Activated naive CD4-positive, alpha-beta T cell (primary cell): ENCODE measurements at places on chromosomes 2 and 18.

GRCh38 chr2:54638774-54639187 is 84.7 kb upstream of the EML6 start:
- no peak for DNase-seq

GRCh38 chr2:67625690-67626475 is 228.8 kb downstream of the ETAA1 start:
- DNase-seq: no peak

DNA sequence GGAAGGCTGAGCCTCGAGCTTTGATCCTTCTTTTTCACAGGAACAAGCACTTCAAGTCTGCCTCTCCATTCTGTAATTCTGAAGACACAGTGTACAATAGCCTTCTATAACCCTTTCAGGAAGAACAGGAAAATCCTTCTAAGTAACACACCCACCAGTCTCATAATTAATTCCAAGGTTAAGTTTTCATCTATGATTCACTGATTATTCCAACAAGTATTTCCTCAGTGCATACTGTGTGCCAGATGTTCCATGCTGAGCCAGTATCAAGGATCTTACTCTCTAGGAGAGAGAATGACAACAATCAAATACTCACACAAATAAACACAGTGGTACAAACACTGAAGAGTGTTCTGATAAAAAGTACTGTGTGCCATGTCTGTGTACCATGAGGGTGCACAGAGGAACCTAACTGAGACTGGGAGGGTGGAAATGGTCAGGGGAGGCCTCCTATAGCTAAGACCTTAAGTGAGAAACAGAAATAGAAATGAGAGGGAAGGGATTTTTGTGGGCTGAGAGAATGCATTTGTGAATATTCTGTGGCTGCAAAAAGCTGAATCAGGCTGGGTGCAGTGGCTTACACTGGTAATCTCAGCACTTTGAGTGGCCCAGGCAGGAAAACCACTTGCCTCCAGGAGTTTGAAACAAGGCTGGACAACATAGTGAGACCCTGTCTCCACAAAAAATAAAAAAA is 7.3 kb upstream of the MTLN start:
- no peak for DNase-seq

DNA sequence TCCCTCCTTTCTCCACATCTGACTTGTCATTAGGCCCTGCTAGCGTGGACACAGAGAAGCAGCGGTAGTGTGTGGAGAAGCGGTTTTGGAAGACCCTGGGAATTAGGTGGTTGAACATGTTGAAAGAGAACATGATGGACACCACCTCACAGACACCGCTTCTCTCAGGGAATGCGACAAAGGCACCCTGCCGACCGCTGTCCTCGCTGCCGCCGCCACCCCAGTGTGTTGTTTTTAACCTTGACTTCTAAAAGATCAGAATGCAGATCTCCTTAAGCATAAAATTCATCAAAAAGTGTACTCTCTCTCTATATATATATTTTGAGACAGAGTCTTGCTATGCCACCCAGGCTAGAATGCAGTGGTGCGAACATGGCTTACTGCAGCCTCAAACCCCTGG is 33.2 kb downstream of the AQP4 start:
- no peak for DNase-seq

DNA sequence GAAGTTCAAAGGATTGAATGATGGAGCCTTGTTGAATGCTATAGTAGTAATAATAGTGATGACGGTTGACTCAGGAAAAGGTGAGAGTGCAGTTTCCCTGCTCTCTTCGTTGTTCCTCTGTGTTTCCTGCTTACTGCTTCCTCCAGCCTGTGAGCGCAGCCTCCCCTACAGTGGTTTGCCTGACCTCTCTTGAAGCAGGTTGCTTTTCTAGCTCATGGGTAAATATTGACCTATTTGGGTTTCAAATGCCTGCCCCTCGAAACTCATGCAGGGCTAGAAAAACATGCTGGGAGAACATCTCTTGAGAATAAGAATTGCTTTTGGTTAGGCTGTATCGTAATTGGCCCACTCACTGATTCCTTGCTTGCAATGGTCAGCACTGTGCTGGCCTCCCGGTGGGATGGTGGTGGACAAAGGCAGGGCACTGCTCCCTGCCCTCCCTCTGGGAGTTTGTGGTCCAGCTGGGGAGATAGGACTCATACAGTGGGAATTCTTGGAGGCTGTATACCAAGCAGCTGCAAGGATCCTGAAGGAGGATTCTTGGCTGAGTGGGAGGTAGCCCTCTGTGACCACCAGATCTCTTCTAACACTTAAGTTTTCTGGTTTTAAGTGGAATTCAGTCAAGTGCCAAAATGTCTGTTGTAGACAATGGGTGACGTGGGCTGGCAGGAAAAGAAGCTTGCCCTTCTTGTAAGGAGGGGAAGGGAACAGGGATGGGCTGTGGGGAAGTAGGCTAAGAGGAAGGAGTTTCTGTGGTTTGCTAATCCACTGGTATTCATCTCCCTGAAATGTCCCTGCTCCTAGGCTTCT is 5.4 kb upstream of the RNF181 start:
- DNase-seq: no peak

DNA sequence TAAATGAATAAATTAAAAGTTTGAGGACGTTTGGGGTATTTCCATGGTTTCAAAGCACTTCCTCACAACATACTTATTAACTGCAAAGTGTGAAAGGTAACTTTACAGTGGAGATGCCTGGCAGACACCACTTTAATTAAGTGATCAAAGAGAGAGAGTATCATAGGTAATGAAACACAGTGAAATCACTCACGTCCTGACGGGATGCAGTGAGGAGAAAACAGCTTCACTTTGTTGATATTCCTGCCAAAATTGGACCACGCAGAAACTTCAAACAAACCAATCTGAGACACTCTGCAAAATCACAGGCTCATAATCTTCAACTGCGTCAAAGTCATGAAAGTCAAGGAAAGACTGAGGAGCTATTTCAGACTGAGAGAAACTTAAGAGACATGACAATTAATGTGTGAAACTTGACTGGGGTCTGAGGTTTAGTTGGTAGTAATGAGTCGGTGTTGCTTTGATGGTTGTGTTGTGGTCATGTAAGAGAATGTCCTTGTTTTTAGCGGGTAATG is 66.0 kb upstream of the ITGB6 start:
- no peak for DNase-seq

GRCh38 chr2:120878970-120879369 is 143.3 kb downstream of the GLI2 start:
- DNase-seq: no peak

GRCh38 chr2:39547811-39548719 is 111.0 kb upstream of the MAP4K3 start:
- no peak for DNase-seq

- no peak for DNase-seq
These were observed 3.4 kb downstream of the ZEB2 start for GRCh38 chr2:144516411-144516980.

- no peak for DNase-seq
These were observed 310.1 kb upstream of the HNRNPA3 start for GRCh38 chr2:176902454-176902853.

DNA sequence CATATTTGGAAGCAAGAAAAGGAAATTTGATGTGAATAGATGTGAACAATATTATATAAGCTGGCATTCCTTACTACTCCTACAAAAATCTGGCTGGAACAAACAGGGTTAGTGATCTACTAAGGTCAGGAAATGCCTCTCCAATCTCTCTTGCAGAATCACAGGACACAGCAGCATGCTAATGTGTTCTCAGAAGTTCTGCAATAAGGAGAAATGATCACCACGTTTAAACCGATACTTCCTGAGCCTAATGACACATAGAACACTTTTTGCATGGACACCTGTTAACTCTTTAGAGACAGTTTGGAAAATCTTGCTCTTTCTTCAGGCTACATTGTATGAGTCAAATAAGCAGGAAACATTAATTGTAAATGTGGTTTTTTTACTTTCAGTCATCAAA is 89.6 kb upstream of the MAP3K20 start:
- no peak for DNase-seq

DNA sequence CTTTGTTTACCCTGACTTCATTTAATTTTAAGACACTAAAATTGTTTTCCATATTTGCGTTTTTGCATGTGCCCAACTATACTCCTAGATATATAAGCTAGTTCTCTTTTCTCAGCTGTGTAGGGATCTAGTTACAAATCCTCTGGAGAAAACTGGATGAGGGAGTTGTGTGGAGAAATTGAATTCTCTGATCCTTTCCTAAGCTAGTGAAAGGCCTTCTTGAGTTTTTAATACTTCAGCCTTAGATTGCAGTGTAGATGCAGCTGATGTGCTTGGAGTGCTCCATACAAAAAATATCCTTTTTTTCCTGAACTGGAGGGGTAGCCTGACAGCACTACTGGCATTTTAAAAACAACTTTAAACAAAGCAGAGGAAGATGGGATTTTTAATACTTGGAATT is 8.6 kb upstream of the MTX2 start:
- DNase-seq: no peak

DNA sequence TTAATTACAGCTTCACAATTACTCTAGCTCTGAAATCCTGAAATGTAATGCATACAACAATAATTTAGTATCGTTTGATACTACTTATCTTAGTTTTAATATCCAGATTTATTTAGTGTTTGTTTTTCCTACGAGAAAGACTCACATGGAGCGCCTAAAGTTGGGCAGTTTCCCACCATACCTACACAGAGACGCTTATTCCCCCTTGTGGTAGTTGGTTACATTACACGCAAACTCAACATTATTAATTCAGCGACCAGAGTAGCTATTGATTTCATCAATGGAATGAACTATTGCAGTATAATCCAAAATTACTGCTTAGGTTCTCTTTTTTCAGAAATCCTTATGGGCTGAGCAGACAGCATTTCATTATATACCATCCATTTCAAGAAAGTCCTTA is 164.0 kb upstream of the REG3G start:
- DNase-seq: no peak

- DNase-seq: no peak
These were observed 44.7 kb downstream of the ITSN2 start for GRCh38 chr2:24315669-24316068.

GRCh38 chr2:18074476-18074875 is 196.0 kb downstream of the KCNS3 start:
- no peak for DNase-seq

DNA sequence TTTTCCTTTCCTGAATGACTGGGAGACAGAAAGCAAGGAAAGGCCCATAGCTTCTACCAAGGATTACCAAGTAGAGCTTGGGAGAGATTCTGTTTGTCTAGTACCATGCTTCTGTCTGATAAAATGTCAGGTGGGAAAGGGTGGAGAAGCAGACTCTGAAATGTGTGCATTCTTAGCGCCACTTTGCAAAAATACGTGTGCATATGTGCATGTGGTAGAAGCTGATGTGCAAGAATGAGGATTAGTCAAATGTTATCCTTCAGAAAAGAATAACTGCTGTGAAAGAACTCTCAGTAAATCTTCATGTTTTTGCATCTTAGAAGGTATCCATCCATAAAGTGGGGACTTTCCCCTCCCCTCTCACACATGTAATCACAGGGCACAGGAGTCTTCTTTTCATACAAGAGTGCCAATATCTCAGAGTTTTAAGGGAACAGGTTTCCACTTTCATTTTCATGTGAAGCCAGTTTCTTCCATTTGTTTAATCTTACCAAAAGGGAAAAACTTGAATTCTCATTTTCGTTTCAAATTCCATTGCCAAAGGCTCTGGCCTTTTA is 15.4 kb upstream of the DGKD start:
- no peak for DNase-seq

- no peak for DNase-seq
These were observed 65.7 kb upstream of the PARD3B start for GRCh38 chr2:204479557-204479956.
